ENCODE measurements at places on chromosomes 2 and 18.

- DNase-seq = no peak
Observed at GRCh38 chr18:75837316-75837715, 409.8 kb upstream of the SMIM21 start.

DNA sequence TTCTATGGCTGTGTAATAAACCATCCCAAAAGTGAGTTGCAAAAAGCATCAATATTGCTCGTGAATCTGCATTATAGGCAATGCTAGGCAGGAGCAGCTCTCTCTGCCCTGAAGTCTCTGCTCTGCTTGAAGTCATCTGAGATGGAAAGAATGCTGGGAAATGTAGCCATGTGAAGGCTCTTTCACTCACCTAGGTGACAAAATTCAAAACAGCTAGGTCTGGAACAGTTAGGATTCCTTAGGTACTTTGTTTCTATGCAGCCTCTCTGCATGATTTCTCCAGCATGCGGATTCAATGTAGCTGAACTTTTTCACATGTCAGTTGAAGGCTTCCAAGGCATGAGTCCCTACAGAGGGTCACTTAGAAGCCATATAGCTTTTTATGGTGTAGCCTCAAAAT lies 1383.7 kb downstream of the LRP1B start:
- DNase-seq = no peak

- DNase-seq = no peak
Observed at GRCh38 chr2:190250421-190250820, 69.2 kb downstream of the HIBCH start.

GRCh38 chr2:239027391-239028252 lies 179.7 kb downstream of the TWIST2 start:
- DNase-seq = no peak

DNA sequence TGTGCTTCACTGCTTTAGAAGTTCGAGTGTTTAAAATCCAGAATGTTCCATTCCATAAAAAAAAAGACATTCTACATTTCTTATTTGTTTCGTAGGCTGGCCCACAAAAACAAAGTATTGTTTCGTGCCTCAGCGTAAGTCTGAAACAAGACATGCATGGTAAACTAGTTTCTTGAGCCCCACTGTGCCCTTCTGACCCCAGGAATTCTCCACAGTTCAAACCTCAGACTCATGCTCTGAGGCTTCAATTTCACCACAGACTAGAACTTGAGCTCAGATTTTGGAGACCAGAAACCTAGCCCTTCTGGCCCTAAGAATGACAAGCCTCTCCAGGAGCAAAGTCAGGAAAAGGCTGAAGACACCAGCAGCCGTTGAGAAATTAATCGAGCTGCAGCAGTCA lies 151.5 kb downstream of the SLC8A1 start:
- DNase-seq = no peak

DNA sequence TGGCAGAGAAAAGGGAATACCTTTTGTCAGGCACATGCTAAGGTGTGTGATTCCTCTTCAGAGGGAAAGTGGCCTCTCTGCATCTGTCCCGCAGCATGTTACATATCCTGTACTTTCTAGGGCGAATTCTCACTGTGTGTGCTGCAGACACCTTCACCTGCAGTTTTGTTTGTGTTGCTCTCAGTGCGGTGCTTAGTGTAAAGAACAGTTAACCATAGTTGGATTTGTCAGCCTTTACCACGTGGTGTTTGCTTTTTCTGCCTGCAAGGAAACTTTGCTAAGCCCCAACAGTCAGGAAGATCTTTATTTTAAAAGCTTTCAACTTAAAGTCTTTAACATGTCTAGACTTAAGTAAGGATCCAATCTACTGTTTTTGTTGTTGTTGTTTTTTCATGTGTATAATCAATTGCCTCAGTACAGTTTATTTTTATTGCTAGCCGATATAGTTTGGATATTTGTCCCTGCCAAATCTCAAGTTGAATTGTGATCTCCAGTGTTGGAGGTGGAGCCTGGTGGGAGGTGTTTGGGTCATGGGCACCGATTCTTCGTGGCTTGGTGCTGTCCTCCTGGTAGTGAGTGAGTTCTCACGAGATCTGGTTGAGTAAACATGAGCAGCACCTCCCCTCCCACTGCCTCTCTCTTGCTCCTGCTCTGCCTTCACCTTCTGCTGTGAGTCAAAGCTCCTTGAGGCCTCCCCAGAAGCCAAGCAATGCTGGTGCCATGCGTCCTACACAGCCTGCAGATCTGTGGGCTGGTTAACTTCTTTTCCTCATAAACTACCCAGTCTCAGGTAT lies 90.6 kb downstream of the SNTG2 start:
- no peak for DNase-seq

- no peak for DNase-seq
Observed at GRCh38 chr2:55118643-55119083, 68.4 kb upstream of the RTN4 start.

DNA sequence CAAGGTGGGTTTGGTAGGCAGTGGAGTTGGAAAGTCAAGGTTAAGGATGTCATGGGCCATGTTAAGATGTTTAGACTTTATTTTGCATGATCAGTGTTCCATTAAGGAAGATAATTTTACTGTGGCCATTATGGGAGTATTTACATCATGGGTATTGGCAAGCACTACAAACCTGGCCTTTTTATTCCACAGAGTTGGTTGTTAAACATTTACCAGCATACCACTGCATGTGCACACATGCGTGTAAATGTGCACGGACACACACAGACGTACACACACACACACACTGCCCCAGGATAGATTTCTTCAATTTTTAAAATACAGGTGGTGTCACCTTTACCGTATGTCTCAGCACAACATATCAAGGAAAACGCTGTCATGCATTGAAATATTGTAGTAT lies 51.4 kb upstream of the ITGA6 start:
- no peak for DNase-seq

DNA sequence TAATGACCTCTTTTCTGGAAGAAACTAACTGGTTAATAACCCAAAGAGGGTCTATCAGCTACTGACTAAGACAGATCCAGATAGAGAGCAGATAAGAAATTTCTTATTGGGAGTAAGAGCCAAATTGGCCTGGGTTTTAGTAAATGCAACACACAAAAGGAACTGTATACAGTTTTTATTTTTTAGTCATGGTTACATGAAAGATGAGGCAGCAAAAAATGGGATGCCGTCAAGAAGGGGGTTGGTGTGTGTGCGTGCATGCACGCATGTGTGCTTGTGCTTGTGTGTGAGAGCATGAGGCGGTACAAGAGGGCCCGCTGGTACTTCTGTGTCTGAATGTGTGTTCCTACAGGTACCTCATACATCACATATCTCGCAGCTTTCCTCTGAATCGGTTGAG lies 466.2 kb upstream of the HNRNPA3 start:
- no peak for DNase-seq

- no peak for DNase-seq
Observed at GRCh38 chr2:173056705-173057364, 18.8 kb upstream of the MAP3K20 start.
